ENCODE measurements at places on chromosomes 12 and 14.

GRCh38 chr14:104034976-104035699 is 50.4 kb upstream of the ASPG start:
- DNase-seq, result no peak

GRCh38 chr12:14775636-14775980 is 27.7 kb downstream of the WBP11 start:
- DNase-seq, result no peak

- no peak for DNase-seq
Measured at GRCh38 chr14:81343701-81344100, 56.4 kb downstream of the STON2 start.

GRCh38 chr12:29703528-29703927 is 80.2 kb downstream of the TMTC1 start:
- DNase-seq, result no peak

- DNase-seq, result no peak
Measured at GRCh38 chr12:48420039-48420775, 52.2 kb upstream of the ANP32D start.
